ENCODE measurements at places on chromosomes 4 and X.

GRCh38 chrX:11567528-11568220, 98.0 kb downstream of the ARHGAP6 start:
- DNase-seq, result no peak

GRCh38 chrX:147072747-147073146, 258.2 kb upstream of the CXorf51A start:
- DNase-seq, result no peak

- DNase-seq, result no peak
Measured at GRCh38 chr4:170080496-170080895, 9.3 kb downstream of the AADAT start.

GRCh38 chrX:115364670-115365069, 75.2 kb downstream of the LUZP4 start:
- no peak for DNase-seq

DNA sequence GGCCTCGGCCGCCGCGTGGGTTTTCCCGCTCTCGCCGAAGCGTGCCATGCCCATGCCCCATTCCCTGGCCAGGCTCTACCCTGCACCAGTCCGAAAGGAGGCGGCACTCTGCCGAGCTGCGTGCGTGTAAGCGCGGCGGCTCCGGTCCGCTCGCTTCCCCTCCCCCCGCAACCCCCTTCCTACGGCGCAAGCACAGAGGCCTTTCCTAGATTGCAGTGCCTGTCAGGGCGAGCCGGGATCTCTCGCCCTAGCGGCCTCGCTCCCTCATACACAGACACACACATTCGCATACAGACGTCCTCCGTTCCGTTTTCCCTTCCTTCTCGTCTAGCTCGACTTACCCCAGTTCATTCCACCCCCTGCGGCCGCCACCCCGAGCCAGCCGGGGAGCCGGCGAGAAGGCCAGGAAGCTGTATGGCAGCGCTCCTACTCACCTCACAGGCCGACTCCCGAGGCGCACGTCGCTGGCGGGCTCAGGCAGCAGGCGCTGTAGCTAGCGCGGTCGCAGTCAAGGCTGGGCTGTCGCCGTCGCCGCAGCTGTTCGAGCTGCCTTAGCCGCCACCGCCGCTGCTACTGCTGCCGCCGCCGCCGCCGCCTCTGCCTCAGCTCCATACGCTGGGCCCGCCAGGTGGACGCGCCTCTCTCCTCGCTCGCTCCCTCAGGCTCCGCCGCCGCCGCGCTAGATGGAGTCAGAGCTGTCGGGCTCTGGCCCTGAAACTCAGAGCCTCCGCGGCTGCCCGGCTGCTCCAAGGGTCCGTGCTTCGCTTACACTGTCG, 615 bp downstream of the NEXMIF start:
- peak; percentile 40 for DNase-seq

GRCh38 chrX:64975491-64975890, 759 bp downstream of the ZC4H2 start:
- peak; percentile 15 for DNase-seq

GRCh38 chr4:177803151-177803550, 360.9 kb upstream of the AGA start:
- no peak for DNase-seq

DNA sequence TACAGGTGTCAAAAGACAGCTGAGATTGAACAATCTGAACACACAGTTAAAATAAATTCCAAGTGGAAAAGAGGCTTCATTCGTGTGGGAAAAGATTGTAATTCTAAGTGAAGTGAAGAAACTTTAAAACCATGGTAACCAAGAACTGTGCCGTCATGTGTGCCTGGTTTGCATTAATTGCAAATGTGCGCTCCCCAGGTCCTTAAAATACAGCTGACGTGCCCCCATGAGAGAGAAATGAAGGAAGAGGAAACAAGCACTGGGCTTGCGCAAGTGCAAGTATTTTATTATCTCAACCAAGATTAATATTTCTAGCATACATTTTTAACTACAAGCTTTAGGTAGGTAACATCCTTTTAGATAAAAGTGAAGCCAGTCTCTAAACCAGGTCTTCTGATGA, 92.5 kb downstream of the PARM1 start:
- DNase-seq, result no peak

DNA sequence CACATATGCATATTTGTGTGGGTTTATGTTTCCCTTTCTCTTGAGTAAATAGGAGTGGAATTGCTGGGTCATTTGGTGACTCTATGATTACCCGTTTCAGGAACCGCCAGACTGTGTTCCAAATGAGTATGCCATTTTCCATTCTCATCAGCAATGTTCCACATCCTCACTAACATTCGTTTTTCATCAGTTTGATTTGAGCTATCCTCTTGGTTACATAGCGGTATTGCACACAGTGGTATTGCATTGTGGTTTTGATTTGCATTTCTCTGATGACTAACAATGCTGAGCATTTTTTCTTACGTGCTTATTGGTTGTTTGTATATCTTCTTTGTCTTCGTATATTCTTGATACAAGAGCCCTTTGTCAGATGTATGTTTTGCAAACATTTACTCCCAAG, 218.0 kb upstream of the AMOT start:
- DNase-seq, result no peak

- no peak for DNase-seq
Measured at GRCh38 chrX:72203421-72203820, 21.9 kb downstream of the PIN4 start.

DNA sequence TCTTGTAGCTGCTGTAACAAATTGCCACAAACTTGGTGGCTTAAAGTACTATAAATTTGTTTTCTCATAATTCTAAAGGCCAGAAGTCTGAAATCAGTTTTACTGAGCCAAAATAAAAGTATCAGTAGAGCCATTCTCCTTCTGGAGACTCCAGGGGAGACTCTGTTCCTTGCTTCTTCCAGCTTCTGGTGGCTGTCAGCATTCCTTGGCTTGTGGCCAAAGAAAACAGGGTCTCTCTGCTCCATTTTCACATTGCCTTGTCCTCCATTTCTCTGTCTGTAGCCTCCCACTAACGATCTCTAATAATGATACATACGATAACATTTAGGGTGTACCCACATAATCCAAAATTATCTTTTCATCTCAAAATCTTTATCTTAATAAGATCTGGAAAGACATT, 200.4 kb downstream of the MAB21L2 start:
- DNase-seq, result no peak

DNA sequence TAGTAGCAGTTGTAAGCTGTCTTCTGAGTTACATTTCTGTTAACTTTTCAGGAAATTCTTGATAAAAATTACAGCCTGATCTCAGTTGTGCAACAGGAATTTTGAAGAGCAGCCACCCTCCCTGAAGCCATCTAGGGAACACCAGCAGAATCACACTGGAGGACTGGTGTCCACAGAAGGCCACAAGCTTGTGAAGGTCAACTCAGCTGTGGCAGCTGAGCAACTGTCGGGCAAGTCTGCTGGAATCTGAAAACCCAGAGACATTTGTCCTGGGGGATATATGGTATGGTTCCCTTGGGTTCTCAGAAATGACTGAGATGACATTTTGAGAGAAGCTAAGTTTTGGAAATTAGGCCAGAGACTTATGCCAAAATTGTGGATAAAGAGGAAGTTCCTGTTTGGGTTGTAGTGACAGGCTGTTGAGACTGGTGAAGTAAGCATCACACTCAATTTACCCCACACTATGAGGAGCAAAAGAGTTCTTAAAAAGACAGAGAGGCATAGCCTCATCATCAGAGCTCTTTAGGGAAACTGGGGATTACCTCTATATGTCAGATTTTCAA, 78.1 kb upstream of the TNIP3 start:
- DNase-seq, result no peak

- no peak for DNase-seq
Measured at GRCh38 chr4:11228530-11228929, 200.2 kb downstream of the HS3ST1 start.

- DNase-seq, result no peak
Measured at GRCh38 chr4:166045457-166045856, 172.4 kb downstream of the TLL1 start.

DNA sequence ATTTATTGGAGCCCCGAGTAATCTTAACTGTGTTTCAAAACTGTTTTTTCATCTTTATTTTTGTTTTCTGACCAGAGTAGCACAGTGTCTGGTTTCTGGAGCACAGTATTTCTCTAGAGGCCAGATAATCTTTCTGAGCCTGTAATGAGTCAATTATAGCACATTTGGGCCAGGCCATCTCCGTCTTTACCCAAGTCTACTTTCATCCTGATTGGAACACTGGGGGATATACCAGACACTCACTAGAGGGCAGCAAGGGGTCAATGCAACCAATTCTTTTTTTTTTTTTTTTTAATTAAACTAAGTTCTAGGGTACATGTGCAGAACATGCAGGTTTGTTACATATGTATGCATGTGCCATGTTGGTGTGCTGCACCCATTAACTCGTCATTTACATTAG, 282.0 kb downstream of the ARHGAP24 start:
- no peak for DNase-seq

DNA sequence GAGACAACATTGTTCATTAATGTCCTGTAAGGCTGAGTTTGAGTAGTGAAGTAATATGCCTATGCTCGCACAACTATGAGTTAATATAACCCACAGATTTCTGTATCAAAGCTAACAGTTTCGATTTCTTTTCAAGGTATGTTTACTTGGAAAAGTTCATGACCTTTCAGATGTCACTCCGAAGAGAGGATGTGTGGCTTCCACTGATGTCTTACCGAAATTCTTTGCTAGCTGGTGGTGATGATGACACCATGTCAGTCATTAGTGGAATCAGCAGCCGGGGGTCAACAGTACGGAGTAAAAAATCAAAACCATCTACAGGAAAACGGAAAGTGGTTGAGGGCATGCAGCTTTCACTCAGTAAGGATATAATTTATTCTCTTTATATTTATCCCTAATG, 124.9 kb downstream of the STAG2 start:
- no peak for DNase-seq

- no peak for DNase-seq
Measured at GRCh38 chrX:130395341-130395740, 6.4 kb upstream of the RBMX2 start.

- DNase-seq, result no peak
Measured at GRCh38 chr4:4641661-4642495, 100.0 kb upstream of the STX18 start.

DNA sequence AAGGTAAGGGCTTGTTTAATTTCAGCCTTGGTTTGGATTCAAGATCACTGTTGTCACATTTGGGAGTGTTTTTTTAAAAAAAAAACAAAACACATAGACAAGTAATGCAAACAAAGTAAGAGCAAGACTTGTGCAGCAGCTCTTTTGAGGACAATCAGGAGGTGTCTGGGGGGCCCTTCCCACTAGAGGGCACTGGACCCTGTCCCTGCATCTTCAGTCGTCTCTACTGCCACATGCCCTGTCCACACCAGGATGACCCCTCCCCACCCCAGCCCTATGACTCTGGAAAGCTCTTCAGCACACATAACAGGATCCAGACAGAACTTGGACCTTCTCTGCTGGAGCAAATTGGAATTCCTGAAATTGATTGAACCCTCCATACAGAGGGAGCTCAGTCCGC, 71.0 kb downstream of the USP46 start:
- DNase-seq, result peak; percentile 5

Data from NT2/D1 (cell line).